ENCODE measurements at places on chromosomes 2 and 18. TPM values are rescaled to one million over a fixed set of nuclear protein-coding genes. Genes with fewer than 3 reads are reported as not detected.

Gene HMSD
- 1.2 TPM for total RNA-seq

- DNase-seq, result no peak
These were observed 24.6 kb downstream of the PRKRA start for GRCh38 chr2:178426388-178426787.

- DNase-seq, result no peak
These were observed 207.0 kb upstream of the CXCR4 start for GRCh38 chr2:136324966-136325365.

DNA sequence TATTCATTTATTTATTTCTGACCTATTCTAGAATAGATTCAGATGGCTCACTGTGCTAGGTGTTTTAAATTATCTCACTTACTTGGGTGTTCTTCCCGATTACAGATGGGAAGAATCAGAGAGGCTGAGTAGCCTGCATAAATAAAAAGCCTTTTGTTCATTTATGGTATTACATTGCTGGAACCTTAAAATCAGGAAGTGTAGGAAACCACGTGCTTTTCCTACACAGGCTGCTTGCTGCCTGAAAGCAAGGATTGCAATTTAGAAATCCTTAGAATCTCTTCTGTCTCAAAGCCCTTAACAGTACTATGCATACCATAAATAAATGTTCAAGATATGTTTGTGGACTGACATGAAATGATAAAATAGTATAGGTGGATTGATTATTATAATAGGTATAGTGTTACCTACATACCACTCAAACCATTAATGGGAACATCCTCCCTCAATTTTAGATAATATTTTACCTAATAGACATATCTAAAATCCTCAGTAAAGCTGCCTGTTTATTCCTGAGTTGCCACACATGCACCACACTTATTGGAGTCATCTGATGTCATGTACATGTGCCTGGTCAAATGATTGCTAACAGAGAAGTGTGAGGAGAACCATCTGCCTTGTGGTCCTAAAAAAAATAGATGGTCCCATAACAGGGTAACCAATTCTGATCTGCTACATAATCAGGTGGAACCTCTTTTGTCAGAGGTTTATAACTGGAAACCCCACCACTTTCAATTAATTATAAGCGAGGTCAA is 73.5 kb upstream of the C2orf15 start:
- no peak for DNase-seq

Gene CERKL
- 0.18 TPM for total RNA-seq

DNA sequence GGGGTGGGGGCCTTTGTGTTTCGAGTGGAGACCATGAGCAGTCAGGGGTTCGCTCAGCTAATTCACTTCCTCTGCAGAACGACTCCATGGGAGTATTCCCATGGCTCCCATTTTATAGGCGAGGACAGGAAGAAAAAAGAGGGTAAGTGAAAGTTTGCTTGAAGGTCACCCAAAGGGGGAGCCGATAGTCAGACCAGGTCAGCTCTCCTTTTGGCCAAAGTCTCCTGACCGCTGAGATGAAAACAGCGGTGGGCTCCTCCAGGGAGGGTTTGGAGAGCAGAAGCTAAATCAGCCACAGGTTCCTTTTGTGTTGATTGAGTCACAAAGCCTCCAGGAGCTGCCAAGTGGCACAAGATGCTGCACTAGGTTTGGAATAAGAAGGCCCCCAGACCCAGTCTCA is 34.1 kb upstream of the CTAGE1 start:
- no peak for DNase-seq

Gene MGAT4A
- total RNA-seq, result 15.7 TPM

- DNase-seq, result no peak
These were observed 249.1 kb downstream of the PHLPP1 start for GRCh38 chr18:62964432-62964831.

GRCh38 chr2:138468617-138469016 is 33.0 kb upstream of the SPOPL start:
- no peak for DNase-seq

DNA sequence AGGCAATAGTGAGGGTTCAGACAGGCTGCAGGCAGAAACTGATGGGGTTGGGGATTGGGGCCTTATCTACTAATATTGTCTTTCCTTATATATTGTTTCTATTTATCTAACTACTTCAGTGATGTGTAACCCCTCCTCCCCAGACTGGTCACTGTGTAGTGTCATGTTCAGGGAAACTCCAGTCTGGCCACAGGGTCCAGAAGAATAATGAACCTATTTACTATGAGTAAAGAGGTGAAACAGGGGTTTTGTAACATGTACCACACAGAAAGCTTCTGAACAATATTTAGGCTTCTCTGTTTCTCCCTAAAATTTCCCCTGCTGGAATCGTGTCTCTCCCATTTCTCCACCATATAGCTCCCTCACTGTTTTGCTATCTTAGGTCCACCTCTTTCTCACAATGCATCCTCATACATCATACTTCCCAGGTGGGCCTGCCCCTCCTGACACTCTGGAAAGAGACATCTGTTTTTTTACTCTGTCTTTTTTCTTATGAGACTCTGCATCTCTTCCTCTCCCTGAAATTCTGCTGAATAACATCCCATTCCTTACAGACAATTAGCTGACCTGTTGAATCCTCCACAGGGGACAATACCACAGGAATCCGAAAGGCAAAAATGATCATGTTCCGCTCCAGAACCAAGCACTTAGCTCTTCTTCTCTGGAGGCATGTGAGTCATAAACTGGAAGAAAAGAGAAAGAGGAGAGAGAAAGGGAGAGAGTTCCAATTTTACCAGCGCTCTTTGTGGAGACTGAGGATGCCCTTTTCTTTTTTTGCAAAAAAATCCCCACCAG is 154.8 kb downstream of the ZEB2 start:
- no peak for DNase-seq

GRCh38 chr2:46364797-46365457 is 67.7 kb downstream of the EPAS1 start:
- DNase-seq, result no peak

Gene CHRND
- not detected for total RNA-seq

Gene KLHL14
- 46.5 TPM for total RNA-seq

Gene STEAP3
- 1.1 TPM for total RNA-seq

Gene EML4
- total RNA-seq, result 95.8 TPM

Gene TMEM247
- not detected for total RNA-seq

GRCh38 chr2:153935511-153935910 is 63.8 kb downstream of the GALNT13 start:
- no peak for DNase-seq

- no peak for DNase-seq
These were observed 219.2 kb downstream of the IRS1 start for GRCh38 chr2:226580403-226580802.

- no peak for DNase-seq
These were observed 44.5 kb upstream of the FOSL2 start for GRCh38 chr2:28348149-28348567.

DNA sequence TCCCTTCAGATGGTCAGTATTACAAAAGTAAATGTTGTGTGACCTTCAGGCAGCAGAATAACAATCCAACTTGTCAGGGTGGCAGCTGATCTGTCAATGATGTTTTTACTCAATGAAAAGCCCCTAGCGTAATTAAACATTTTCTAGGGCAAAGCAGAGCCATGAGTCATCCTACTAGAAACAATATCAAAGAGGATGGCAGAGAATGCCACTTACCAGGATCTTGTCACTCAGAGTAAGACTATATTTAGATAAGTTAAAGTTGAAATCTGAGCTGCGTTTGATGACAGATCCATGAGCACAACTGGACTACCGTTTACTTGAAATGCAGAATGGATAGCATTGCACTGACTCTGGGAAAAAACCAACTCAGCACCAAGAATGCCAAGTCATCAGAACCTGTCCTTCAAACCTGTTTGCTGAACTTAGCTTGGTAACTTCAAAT is 612.6 kb upstream of the ACVR2A start:
- no peak for DNase-seq

Gene TCF23
- 0.07 TPM for total RNA-seq

Gene UPP2
- total RNA-seq, result not detected

GRCh38 chr2:149483004-149483605 is 104.5 kb downstream of the MMADHC start:
- no peak for DNase-seq

DNA sequence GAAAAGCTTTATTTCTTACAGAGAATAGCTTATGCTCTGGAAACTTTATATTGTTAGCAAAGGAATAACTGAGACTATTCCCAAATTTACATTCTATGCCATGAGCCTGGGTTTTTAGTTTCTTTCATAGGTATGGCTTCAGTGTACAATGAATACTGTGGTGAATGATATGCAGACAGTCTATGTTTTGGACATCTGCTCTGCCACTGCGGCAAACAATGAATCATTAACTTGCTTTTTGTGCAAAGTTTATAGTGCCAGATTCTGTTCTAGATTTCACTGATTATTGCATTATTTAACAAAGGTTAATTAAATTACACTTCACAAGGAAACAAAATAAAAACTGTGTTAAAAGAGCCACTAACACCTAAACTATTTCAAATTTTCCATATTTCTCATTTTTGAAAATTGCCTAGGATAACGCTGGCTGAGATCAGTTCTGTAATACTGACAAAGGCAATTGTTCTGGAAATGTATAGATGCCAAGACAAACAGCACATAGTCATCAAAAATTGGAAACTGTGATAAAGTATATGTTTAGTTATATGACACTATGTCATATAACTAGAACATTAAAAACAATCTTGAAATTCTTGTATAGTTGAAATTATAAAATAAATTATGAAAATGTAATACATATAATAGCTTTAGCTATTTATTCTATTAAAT is 74.7 kb downstream of the ITSN2 start:
- no peak for DNase-seq

DNA sequence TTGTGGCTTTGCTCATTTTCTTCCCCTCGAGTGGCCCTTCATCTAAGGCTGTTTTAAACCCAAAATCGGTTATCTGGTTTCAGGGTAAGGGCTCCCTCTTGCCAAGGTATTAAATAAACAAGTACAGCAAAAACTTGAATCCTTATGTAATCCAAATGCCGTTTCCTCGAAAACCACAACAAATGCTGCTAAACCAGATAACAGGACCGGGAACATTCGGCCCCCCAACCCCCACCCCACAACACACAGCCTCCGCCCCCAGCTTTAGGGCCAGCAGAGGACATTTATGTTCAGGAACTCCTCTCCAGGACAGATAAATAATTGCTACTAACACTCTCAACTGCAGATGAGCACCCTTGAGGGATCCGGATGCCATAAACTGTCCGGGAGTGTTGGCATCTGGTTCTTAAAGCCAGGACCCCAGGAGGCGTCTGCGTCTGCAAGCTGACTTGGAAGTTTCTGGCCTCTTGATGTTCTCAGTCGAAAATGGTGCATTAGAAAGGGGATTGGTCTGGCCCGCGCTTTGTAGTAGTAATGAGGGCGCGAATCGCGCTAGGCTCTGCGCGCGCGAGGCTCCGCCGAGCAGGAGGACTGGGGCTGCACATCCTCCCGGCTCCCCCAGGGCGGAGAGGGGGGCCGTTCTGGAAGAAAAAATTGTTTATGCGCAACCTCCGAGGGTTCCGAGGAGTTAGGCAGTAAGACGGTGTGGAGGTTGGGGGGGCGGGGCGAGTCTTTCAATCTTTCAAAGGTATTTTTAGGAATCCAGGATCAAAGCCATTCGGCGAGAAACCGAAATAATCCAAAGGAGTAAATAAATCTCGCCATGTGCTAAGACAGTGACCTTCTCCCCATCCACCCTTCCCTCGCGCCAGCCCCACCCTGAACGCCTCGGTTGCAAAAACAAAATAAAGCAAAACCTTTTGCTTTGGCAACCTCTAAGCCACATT is 3.9 kb upstream of the ID2 start:
- DNase-seq, result no peak

Gene ALPI
- total RNA-seq, result not detected

Gene FHOD3
- not detected for total RNA-seq
